ENCODE measurements at places on chromosomes 12 and 14.

DNA sequence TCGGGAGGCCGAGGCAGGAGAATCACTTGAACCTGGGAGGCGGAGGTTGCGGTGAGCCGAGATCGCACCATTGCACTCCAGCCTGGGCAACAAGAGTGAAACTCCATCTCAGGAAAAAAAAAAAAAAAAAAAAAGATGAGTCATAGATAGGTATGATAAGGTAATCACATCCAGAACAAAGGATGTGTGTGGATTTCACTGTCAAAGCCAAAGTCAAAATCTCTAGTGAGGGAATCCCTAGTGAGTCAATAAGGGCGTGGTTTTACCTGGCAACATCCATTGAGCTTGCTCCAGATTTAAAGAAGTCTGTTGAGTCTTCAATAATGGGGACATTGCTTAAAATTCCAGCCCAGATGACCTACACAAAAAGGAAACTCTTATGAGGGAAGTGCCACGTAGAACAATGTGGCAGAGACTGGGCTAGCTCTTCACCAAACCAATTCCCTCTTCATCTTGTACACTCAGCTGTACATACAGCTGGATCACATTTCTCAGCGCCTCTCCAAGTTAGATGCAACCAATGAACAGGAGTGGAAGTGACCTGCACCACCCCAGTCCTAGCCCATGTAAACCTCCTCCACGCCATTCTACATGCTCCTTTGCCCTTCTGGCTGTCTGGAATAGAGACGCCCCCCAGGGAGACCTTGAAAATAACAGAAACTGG is 23.4 kb downstream of the ALDH1L2 start:
- DNase-seq: no peak

DNA sequence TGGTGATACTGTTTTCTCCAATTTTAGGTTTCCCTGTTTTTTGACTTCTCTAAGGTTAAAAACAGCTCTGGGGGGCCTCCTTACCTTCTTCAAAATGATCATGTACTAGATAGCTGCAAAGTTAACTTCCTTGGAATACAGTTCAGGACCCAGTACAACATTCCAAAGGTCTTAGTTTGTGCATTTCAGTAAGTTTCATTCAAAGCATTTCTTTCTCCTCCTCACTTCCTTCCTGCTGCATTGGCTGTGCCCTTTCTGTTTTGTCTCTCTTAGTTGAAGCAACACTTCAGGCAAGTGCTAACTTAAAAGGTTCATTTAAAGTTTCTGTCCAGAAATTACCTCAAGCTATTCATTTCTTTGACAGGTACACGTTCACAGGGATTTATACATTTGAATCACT is 95.7 kb downstream of the SCN8A start:
- peak; percentile 75 for DNase-seq

DNA sequence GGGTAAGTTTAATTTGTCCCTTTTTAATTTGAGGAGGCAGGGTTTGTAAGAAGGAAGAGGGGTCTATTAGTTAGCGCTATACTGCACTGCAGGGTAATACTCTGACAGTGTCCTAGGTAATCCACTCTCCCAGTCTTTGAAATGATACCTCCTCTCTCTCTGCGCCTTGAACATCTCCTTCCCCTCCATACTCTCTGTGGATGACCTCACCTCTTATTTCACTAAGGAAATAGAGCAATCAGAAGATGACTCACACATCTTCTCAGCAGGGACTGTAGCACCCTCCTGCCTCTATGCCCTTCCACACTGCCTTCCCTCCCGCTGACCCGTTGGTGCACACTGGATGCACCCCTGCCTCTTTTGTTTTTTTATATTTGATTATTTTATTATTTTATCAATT is 94.2 kb downstream of the GRIP1 start:
- peak; percentile 54 for DNase-seq

DNA sequence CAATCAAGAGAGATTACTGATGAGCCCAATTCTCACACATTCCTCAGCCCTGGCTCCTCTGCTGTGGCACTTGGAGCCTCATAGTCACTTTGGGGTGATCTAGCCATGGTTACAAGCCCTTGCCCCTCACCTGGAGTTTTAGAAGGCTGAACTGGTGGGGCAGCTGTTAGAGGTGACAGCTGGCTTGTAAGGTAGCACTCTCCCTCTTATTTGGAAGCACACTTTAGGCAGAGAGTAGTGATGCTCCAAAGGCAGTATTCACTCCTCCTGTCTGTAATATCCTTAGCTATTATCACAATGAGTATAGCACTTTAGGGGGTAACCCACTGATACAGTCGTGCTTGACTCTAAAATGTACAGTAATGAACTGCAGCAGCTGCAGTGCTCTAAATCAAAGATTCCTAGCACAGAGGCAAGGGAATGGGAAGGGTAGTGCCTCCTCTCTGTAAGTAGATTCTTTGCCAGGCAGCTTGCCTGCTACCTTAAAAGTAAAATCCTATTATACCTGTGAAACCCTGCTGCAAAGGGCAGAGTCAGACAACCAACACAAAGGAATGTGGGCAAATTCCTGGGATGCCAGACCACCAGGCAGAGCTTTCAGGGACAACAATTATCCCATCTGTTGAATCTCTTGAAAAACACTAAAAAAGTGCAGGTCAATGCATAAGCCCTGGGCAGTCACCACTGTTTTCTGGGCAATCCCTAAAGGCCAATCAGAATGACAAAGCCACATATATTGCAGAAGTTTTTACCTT is 336.3 kb downstream of the NOVA1 start:
- no peak for DNase-seq

DNA sequence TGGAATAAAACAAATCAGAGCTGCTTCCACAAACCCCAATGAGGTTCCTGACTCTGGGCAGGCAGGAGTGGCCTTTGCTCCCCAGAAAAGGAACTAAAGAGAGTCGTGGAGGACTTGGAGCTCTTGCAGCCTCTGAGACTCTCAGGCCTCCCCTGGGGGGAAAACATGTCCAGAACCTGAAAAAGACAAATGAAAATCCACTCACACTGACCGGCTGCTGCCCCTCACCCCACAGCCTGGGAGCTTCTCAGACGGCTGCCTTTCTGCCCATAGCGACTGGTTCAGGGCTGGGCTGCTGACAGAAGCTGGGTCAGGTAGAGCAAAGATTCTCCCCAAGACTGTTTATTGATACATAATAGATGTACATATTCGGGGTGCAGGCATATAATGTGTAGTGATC is 356.0 kb downstream of the ADGRD1 start:
- DNase-seq: no peak

All from fibroblast of skin of right biceps (primary cell).